ENCODE measurements at places on chromosomes 1 and 21.

DNA sequence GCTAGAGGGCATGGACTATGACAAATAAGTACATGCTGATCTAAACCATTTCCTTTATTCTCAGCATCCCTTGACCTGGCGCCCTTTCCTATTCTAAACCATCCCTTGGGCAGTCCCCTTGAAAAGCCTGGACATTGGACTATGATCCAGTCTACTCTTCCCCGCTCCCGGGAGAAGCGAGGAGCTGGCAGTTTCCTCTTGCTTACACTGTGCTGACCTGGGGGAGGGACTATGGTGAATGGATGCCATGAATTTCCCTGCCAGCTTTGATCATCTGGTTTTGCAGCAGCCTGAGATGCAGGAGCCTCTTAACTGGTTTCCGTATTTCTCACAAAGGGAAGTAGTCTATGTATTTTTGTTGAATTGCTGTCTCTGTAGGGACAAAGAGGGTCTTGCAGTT is 121.7 kb downstream of the KIF26B start:
- DNase-seq, result no peak

GRCh38 chr21:46122237-46122671 is 24.3 kb downstream of the COL6A2 start:
- DNase-seq, result no peak

GRCh38 chr1:109793089-109793485 is 29.4 kb upstream of the EPS8L3 start:
- no peak for DNase-seq

DNA sequence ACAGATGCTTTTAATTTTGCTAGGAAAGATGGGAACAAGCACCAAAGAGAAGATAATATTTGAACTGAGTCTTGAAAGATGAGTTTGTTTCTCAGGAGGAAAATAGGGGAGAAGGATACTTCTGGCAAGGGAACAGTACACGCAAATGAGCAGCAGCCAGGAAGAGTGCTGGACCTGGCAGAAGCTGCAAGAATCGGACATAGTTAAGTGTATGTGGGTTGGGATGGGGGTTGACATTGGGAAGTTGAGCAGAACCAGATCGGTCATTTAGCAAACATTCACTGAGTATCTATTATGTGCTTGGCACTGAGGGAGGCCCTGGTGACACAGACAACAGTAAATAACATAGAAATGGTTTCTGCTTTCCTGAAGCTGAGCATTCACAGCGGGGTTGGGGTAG is 198.8 kb downstream of the PLPP3 start:
- no peak for DNase-seq

- no peak for DNase-seq
Measured at GRCh38 chr1:36517011-36517771, 34.5 kb upstream of the CSF3R start.

DNA sequence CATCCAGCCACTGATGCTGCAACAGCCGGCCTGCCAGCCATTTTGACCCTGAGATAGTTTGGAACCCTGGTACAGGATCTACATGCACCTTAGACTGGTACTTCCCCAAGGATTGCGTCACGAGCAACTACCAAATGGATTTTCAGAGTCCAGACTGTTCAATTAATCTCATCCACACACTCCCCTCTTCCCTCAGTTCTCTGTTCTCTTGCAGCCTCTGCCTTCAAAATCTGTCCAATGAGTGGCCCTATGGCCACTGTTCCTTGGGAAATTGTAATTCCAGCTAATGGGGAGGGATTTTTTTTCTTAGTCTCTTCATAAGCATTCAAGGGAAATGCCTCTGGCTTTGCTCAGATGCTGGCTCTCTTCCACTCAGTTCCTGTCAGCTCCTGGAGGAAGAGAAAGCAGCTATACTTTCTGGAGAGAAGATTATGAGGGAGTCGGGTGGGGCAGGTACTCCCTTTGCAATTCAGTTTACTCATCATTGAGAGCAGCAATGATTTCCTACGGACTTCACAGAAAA is 19.8 kb upstream of the UAP1 start:
- no peak for DNase-seq

DNA sequence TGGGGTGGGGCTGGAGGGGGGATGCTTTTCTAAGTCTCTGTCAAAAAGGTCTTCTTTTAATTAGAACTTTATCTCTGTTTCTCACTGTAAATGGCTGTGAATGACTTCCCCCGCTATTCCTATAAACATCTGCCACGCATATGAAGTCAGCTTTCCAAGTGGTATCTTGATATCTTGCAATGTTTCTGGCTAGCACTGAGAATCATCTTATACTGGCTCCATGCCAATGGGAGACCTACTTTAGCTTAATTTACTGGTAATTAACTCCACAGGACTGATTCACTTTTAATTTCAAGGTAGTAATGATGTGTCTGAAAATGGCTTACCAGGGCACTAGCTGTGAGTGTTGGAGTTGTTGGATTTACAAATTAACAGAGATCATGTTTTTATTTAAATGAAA is 4.3 kb downstream of the GPR88 start:
- no peak for DNase-seq

DNA sequence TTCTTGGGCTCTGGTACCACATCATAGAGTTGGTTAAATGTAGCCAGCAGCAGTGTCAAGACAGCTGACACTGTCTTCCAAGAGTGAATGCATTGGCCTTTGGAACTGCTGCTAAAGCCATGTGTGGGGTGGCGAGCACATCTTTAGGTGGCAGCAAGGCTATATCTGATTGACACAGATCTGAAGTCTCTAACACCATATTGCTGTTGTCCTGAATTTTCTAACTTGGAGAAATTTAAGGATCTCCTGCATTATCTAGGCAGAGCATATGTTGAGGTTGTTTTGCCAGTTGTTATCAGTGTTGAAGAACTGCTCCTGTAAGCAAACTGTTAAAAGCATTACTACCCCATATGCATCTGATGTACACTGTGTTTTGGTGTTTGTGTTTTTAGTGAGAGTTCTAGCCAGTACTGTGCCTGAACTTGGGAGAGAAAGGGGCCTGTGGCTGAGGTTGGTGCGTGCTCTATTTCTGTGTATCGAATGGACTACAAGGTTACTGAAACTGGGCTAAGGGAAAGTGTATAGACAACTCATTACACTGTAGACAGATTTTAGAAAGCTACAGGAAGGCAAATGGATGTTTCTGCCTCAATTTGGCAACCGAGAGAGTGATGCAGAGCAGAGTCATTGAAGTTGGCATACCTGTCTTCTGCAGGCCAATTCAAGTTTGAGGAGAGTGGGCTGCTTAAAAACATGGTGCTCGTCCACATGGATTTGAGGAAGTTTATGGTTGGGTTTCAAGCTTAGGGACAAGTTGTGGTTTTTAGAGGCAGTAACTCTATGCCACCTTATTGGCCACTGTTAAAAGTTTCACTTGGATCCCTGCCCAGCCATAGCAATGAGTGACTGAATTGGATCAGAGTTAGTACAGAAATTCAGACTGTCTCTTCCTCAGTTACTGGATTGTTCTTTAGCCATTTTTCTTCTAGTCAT is 16.9 kb downstream of the DYRK3 start:
- DNase-seq, result no peak

- no peak for DNase-seq
Measured at GRCh38 chr21:39690454-39690853, 54.5 kb upstream of the IGSF5 start.

DNA sequence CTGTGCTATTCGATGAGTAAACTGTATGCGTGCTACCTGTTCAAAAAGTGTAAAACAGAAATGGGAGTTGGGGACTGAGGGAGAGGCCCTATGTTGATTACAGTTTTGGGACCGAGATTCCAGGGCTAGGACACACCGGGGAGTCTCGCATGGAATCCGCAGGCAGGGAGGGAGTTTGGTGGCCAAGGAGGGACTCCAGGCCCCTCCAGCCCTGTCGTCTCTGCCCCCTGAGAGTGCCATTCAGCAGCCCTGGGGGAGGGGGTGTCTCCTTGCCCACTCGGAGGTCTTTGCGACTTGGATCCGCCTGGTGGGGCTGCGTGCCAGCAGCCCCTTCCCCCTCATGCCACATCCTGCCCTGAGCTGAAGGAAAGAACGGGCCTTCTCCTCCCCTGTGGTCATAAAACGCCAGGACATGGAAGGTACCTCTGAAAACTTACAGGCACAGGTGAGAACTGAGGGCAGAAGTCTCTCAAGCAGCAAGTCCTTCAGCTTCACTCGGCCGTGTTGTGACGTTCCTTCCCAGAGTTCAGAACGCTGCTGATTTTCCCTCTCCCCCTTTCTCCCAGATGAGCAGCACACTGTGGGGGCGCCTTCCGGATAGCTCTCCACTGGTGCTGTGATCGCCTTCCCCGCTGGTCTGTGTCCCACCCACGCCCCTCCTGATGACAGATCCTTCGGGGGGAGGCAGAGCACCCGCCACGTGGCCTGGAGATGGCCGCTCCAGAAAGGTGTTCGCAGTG is 141.4 kb downstream of the PEX14 start:
- no peak for DNase-seq

DNA sequence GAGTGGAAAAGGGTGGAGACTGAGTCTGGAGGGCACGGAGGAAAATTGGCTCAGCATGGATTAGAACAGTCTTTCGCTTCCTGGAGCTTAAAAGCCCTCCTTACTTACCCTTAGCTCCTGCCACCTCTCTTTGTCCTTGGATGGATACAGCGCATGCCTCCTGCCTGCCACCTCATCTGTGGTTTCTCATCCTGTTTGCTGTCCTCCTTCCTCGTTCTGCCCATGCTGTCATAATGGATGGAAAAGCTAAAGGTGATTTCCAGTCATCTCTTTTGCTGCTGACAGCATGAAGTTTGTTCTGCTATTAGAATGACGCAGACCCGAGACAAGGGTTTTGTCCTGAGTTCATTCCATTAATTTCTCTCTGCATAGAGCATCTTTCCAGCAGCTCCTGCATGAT is 425.9 kb downstream of the KIF26B start:
- DNase-seq, result no peak

DNA sequence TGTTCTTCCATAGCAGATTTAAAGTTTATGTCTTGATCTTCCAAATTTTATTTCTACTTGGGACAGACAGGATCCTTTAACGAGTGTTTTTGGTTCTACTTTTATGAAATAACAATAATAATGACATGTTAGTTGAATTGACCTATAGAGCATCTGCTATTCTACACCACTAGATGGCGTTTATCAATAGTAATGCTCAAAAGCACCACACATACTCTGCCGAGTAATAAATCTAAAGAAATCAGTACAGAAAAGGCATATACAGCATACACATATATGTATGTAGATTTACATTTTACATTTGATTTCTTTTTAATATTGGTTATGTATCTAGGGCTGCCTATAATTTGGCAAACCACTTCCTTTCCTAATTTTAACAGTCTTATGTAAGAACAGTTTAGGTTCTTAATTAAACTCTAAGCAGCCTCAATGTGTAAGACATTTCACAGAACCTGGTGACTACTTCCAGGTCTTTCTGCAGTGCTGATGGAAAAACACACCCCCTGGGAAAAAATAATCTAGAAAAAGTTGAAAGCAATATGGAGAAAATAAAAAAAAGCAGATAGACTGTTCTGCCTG is 5.9 kb upstream of the SIPA1L2 start:
- DNase-seq, result no peak

GRCh38 chr1:238257018-238257621 is 366.4 kb upstream of the ZP4 start:
- DNase-seq, result no peak

DNA sequence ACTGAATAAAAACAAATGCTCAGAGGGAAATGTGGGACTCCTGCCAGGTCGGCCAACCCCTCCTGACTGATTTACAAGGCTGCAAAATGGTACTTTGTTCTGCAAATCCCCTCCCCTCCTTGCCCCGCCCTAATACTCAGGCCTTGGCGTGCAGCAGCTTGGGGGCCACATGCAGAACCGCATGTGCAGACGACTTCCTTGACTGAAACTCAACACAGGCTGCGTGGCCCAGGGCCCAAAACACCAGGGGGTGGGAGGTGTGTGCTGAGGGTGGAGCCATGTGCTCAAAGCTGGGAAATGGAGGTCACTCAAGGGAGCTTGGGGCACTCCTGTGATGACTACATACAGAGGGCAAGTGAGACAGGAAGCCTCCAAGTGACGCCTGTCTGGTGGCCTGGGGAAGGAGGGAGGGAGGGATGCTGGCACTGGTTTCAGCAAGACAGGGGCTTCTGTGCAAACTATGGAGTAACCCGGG is 87.2 kb downstream of the MRPL37 start:
- peak; percentile 52 for DNase-seq

DNA sequence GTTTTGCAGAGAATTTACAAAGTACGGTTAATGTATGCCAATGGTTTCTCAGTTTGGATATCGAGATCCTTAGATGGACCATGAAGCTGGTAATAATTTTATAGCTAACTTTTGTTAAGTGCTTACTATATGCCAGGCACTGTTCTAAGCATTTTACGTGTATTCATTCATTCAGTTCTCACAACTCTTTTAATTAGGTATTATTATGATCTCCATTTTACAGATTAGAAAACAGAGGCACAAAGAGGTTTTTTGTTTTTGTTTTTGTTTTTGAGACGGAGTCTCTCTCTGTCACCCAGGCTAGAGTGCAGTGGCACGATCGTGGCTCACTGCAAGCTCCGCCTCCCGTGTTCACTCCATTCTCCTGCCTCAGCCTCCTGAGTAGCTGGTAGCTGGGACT is 7.2 kb downstream of the RPRD2 start:
- DNase-seq, result no peak

DNA sequence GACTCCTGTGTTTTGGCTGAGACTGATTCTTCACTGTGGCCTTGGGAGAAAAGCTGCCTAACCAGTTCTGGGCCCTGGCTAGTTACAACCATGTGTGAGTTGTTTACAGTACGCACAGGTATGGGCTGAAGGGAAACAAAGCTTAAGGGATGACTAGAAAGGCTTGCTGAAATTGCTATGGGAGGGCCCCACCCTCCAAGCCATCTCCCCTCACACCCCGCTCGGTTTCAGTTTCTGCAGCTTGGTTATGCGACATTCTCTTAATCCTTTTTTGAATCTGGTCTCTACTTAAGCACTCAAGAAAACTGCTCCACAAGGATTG is 43.1 kb downstream of the PBX1 start:
- DNase-seq, result no peak

DNA sequence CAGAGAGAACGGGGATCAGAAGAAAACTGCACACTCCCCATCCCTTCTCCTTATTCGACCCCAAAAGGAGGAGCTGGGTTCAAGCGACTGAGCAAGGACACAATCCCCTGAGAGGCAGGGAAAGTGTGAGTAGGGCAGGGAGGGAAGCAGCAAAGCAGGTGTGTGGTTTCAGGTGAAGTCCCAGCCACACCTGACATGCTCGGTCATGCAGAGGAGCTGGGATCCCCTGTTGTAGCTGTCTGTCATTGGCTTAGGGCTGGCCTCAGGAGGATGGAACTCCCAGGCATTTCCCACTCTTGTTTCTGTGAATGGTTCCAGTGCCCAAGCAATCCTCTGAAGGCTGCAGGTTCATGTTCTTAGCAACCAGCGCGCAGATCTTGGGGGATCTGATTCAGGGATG is 150.7 kb downstream of the DSCAM start:
- DNase-seq, result no peak

DNA sequence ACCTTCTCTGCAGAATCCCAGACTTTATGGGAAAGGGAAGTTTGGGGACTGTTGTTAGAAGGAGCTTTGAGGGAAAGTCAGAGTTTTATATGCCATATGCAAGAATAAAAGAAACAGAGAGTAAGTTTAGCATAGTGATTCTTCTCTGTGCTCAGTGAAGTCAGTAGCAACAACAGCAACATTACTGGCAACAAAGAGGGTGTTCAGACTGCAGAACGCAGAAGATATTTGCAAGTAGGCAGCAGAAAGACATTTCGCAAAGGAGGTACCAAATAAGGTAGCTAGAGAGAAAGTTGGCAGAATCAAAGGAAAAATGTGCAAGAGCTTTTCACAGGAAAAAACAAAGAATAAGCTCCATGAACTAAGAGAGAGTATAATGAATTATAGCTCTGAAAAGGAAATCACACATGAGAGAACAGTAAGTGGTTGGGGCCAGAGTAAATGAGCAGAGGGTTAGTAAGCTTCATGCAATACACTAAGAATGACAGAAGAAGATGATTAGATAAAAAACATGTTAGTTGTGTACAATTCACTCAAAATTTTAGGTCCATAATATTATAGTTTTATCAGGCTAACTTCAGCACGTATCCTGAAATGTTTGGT is 98.1 kb downstream of the NEGR1 start:
- no peak for DNase-seq
